ENCODE measurements at places on chromosomes 13 and 19. TPM values are rescaled to one million over a fixed set of nuclear protein-coding genes. Genes with fewer than 3 reads are reported as not detected.

DNA sequence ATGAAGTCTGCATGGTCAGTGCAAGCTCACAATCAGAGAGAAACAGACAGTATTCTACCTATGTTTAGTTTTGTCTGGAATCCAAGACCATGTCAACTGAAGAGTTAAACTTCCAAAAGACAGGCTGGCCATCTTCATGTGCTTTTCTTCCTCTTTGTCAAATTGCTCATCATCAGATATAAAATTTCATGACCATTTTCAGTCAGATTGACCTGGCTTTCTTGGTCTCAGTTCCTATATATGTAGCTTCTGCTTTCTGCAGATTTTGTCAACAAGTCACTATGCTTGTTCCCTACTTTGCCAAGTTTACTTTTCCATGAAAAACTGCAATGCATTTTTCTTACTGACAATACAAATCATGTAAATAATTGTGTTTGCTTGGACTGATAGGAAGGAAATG is 13.9 kb downstream of the SLC46A3 start:
- no peak for DNase-seq

KLK3 gene
- total RNA-seq = not detected

AKT2 gene
- total RNA-seq = 65.8 TPM

DNA sequence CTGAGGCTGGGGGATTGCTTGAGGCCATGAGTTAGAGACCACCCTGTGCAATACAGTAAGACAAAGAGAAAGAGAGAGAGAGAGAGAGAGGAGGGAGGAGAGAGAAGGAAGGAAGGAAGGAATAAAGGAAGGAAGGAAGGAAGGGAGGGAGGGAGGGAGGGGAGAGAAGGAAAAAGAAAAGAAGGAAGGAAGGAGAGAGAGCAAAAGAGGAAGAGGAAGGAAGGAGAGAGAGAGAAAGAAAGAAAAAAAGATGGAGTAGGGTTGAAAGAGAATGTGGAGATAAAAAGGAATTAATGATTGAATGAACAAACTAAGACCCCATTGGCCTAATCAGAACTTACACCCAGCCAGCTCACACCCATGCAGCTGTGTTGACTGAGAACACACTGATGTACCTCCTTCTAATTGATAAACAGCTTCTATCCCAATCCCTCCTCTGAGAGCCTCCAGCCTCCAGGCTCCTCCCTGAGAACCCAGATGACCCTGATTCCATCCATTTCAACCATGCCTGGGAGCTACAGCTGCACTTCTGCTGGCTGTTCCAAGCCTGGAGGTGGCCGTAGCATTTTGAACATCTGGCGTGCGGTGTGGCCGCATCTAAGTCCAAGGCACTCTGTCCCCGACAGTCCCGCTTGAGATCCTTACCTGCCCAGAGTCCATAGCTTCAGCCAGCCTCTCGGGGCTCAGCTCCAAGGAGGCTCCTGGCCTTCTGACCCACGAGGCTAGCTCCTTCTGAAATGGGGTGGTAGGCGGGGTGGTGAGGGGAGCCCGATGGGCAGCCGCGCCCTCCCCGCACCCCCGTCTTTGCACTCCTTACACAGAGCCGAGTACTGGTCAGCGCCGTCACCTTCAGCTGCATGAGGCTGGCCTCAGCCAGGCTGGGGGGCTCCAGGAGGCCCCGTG is 1.1 kb downstream of the PRODH2 start:
- DNase-seq = no peak

PLIN4 gene
- under 0.01 TPM for total RNA-seq

DNA sequence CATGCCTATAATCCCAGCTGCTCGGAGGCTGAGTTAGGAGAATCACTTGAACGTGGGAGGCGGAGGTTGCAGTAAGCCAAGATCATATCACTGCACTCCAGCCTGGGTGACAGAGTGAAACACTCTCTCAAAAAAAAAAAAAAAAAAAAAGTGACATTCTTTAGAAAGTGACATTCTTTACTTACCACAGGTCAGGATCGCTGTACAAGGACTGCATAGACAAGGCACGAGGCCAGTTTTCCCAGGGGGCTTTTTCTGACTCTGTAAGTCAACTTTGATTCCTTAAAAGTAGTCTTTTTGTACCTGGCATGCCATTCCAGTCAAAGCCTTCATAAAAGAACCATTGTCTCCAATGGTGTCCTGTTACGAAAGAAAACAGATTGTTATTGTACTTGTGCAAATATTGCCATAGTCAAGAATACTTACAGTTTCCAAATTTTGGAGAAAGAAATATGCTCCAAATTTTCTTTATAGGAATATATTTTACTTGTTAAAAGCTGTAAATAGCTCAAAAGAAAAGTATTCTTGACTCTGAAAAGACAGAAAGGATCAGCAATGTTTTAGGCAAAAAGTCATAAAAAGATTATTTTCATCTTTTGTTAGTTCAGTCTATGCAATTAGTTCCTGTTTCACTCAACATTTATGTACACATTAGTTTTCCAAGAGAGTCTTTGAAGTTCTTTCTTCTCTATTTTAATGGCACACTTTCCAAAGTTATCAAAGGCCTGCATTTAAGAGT is 39.3 kb downstream of the CEACAM1 start:
- no peak for DNase-seq

MIDN gene
- 12.2 TPM for total RNA-seq

CYP2F1 gene
- not detected for total RNA-seq

DNA sequence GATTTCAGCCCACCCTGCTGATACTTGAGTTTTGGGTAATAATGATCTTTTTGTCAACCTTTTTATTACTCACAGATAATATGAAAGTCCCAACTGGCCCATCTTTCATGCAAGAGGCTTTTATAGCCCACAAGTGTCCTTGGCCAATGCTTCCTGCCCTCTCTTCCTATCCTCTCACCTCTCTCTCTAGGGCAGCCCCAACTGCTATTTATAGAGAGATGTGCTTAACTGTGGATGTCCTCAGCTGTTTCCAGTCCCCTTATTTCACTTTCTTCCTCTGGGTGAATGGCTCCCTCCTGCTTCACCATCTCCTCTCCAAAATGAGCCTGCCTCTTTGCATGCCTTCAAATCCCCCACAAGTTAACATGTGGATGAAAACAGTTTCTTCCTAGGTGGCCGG is 27.4 kb downstream of the ARHGEF7 start:
- no peak for DNase-seq

DNA sequence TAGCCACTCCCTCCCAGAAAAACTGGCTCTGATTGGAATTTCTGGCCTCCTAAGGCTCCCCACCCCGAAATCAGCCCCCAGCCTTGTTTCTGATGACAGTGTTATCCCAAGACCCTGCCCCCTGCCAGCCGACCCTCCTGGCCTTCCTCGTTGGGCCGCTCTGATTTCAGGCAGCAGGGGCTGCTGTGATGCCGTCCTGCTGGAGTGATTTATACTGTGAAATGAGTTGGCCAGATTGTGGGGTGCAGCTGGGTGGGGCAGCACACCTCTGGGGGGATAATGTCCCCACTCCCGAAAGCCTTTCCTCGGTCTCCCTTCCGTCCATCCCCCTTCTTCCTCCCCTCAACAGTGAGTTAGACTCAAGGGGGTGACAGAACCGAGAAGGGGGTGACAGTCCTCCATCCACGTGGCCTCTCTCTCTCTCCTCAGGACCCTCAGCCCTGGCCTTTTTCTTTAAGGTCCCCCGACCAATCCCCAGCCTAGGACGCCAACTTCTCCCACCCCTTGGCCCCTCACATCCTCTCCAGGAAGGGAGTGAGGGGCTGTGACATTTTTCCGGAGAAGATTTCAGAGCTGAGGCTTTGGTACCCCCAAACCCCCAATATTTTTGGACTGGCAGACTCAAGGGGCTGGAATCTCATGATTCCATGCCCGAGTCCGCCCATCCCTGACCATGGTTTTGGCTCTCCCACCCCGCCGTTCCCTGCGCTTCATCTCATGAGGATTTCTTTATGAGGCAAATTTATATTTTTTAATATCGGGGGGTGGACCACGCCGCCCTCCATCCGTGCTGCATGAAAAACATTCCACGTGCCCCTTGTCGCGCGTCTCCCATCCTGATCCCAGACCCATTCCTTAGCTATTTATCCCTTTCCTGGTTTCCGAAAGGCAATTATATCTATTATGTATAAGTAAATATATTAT is 6.1 kb downstream of the FOSB start:
- no peak for DNase-seq

OR10H1 gene
- 1.7 TPM for total RNA-seq

YJEFN3 gene
- 0.50 TPM for total RNA-seq

RPL36 gene
- 652 TPM for total RNA-seq

GRCh38 chr19:16442386-16443276 is 29.1 kb downstream of the EPS15L1 start:
- DNase-seq = no peak

DNA sequence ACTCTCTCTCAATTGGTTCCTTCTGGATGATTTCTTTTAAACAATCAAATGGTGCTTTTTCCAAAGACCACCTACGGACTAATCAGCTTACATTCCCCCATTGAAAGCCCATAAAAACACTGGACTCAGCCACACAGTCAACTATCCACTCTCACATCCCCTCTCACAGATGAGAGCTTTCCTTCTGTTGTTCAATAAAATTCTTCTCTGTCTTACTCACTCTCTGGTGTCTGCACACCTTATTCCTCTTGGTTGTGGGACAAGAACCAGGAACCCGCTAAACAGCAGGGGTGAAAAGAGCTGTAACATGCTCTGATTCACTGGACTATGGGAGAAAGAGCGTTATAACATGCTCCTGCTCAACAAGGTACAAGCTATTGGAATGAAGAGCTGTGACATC is 2896.2 kb downstream of the PCDH9 start:
- no peak for DNase-seq

CBLC gene
- 23.1 TPM for total RNA-seq

DNA sequence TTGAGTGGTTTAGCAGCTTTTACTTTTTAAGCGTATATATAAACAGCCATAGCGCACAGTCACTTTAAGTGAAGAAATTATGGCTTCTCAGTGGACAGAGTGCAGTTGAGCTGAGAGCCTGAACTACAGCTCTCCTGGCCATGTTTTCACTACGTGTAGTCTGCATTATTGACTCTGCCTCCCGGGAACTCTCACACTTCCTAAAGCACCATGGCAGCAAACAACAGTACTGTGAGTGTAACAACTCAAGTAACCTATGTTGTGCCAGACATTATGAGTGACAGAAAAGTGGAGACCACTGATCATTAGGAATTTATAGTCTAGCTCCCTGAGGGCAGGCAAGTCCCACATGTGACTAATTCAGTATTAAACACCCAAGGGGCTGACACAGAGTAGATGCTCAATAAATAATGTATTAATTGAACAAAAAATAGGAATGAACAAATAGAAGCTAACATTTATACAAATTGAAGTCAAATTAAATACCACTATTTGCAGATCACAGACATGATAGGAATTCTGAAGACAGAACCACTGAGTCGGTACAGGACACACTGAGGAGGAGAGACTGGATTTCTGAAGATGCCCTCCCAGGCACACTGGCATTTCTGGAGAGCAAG is 19.7 kb downstream of the EFNB2 start:
- DNase-seq = no peak

DNA sequence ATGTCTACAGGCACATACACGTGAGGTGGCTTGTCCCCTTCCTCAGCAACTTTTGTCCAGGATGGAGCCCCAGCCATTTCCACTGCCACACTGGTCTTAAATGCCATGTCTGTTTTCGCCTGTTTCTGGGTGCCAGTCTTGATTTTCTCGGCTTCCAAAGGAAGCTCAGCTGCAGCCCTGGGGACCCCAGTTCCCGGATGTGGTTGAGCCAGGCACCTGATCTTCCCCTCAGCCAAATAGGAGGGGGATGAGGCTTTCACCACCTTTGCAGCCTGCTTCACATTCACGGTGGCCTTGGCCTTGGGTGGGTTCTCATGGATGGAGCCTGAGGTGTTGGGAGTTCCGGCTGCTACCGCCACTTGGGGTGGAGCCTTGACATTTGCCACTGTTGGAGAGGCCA is 8.7 kb downstream of the IQCN start:
- no peak for DNase-seq

ERICH6B gene
- not detected for total RNA-seq

DNA sequence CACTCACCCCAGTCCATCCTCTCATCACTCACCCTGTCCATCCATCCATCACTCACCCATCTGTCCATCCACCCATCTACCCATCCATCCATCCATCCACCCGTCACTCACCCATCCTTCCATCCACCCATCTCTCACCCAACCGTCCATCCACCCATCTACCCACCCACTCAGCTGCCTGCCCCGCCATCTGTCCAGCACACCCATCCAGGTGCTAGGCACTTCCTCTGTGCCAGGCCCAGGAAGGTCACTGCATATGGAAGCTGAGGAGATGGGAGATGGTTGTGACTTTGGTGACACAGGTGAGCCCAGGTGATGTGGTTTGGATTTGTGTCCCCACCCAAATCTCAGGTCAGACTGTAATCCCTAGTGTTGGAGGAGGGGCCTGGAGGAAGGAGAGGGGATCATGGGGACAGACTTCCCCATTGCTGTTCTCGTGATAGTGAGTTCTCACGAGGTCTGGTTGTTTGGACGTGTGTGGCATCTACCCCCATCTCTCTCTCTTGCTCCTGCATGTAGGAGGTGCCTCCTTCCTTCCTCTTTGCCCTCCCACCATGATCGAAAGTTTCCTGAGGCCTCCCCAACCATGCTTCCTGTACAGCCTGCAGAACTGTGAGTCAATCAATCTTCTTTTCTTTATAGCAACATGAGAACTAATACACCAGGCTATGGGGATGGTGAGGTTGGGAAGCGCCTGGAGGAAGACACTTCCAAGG is 15.9 kb upstream of the C13orf46 start:
- no peak for DNase-seq

SULT2A1 gene
- not detected for total RNA-seq

DNA sequence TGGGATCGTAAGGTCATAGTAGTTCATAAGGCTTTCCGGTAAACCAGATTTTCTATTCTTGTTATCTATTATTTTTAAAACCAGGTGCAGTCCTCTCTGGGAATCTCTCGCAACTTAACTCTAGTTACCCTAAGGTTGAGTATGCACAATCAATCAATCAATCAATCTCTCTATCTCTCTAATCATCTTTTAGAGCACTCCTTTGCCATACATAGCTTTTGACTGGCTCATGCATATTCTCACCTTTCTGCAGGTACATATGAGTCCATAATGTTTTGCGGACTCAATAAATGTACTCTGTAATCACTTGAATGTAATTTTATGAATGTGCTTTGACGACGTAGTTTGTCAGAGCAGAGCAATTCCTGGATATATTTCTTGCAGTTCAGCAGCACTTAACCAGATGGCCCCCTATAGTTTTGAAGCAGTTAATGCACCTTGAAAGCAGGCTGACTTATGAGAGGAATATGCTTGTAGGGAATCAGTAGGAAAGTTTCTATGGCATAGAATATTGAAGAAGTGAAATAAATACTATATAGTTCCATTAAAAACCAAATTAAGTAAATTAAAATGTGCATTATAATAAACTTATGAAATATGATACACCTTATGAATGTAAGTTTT is 524.7 kb downstream of the GPC5 start:
- peak; percentile 27 for DNase-seq

GRCh38 chr19:32869966-32870573 is 503 bp upstream of the SLC7A9 start:
- peak; percentile 23 for DNase-seq
